ENCODE measurements at places on chromosomes 12 and 14.

DNA sequence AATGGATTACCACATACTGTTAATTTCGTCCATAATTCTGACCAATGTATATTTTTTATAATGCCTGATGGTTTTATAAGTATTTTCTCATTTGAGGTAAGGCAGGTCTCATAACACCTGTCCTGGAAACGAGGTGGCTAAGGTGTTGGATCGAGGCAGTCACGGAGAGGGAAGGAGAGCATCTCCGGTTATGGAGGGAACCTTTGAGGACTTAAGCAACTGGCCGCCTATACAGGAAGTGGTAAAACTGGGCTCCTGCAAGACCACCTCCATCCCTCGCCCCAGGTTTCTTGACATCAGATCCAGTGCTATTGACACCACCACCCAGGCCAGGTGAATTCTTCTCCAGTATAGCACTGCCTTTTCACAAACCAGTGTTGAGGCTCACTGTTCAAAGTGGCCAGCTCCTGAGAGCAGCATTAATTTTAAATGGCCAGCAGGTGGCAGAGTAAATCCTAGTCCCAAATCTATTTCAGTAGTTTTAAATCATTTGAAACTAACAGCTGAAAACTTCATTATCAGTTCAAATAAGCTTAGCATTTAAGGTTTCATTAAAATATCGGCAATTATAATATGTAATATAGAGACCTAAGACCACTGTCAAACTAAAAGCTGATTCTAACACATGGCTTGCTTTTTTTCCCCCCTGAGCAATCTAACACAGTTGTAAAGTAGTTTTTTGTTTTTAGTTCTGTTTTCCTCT, 100.8 kb downstream of the PPM1A start:
- no peak for DNase-seq

DNA sequence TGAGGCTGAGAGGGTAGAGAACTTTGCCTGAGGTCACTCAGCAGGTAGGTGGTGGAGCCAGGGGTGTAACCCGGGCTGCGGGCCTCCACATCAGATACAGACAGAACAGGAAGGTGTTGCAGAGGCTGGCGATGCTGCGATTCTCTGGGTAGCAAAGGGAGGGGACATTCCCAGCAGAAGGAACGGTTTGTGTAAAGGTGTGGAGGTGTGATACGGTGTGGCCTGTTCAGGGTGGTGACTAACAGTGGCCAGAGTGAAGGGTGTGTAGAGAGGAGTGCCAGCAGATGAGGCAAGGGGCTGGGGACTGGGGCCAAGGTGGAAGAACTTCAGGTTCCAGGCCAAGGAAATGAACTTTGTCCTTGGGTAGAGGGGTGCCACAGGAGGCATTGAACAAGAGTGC, 18.2 kb upstream of the FAIM2 start:
- no peak for DNase-seq

DNA sequence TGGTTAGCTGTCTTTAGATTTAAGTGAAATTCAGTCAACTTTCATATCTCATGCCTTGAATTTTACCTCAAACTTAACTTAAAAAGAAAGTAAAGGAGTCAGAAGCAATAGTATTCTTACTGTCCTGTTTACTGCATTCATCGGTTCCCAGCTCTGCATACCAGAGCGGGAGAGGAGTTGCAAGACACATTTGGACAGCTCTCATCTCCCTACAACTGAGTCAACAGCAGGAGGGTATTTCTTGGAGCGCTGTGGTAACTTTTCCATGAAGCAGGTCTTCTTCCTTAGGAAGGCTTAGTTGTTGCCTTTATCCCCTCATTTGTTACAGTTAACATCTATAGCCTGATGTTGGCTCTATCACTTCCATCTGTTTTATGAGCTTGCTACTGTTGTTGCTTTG, 65.1 kb downstream of the TRMT5 start:
- no peak for DNase-seq

- no peak for DNase-seq
These were observed 1.4 kb upstream of the SERPINA1 start for GRCh38 chr14:94389731-94390371.

DNA sequence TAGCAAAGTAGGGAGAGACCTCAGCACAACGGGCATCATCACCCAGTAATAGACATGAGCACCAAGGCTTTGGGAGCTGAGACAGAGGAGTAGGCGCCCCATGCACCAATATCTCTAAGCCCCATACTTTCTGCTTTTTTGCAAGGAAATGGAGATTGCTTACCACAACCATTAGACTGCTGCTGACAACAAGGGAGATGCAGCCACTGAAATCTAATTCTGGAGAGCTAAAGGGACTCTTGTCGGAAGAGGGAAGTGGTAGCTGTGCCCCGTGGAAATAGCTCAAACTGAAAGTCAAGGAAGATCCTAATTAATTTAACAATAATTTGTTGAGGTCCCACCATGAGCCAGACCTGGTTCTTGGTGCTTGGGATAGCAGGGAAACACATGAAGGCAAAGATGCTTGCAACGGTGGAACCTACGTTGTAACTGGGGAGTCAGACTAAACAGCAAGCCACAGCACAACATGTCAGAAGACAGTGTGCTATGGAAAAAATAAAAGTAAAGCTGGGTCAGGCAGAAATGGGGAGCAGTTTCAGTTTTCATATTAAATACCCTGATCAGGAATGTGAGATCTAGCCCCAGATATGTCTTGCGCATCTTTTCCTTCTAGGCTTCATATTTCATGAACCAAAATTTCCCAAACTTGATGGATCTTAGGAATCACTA, 1131.0 kb downstream of the BCL11B start:
- DNase-seq, result no peak

DNA sequence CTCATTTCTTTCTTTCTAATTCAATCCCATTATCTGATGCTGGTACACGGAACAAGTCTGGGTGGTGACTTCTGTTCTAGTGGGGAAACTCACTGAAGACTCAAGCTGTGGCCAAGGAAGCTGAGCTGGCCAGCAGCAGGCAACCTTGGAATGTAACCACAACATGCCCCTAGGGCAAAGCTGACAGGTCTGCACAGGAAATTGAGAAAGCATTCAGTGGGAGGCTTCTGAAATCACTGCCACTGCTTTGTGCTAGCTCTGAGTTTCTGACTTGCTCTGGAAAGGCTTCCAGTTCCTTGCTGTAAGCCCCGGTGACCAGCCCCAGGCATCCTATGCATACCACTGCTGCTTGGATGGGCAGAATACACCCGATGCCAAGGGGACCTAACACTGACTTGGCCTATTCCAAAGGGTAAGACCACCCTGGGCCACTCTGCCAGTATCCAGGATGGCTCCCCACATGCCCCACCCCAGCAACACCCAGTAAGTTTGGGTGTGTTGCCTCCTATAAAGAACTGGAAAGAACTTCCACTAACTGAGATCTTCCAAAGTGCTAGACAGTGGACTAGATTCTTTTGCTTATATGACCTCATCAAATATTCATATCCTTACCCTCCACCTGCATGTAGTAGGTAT, 84.5 kb upstream of the CDKN3 start:
- DNase-seq, result peak; percentile 97

GRCh38 chr14:32561520-32561919, 232.4 kb downstream of the AKAP6 start:
- no peak for DNase-seq

DNA sequence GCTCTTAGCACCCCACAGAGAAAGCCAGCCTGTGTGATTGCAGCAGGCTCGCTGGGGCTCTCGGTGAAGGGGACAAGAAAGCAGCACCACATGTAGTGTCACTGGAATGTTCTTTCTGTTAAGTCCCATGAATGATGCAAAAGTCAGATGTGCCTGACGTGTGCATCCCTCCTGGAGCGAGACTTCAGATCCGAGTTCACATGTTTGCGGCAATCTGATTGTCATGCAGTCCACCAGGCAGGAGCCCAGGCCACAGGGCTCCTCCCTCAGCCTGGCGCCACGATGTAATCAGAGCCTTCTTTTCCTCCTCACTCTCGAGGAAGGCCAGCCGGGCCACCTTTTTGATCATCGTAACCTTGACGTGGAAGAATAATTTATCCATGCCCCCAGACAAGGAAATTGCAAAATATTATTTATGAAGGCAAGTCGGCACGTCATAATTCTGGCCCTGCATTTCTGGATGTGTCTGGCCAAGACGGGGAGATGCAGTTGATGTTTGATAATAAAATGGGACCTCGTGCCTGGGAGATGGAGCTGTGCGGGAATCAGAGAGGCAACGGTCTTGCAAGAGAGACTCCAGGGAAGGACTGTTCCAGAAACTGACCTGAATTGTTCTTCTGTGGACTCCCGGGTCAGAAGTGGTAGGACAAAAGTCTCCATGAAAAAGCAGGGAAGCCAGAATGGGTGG, 214.6 kb downstream of the PHETA1 start:
- no peak for DNase-seq

- peak; percentile 69 for DNase-seq
These were observed at the start of gene TMEM30B for GRCh38 chr14:61281186-61281947. TSS of gene TMEM30B (minus strand) at chr14:61281338. CDS start at chr14:61281147, 191 bp downstream.

DNA sequence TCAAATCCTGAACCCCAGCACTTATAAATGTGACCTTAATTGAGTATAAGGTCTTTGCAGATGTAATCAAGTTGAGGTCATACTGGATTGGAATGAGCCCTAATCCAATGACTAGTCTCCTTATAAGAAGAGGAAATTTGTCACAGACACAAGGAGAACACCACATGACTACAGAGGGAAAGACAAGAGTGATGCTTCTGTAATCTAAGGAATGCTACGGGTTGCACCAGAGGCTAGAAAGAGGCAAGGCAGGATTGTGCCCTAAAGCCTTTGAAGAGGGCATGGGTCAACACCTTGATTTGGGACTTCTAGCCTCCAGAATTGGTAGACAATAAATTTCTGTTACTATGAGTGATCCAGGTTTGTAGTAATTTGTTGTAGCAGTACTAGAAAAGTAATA, 135.0 kb downstream of the FOXG1 start:
- no peak for DNase-seq

GRCh38 chr14:95189367-95190132, 32.2 kb upstream of the DICER1 start:
- no peak for DNase-seq

GRCh38 chr12:127414186-127414585, 852.8 kb upstream of the TMEM132C start:
- no peak for DNase-seq

- DNase-seq, result no peak
These were observed 17.7 kb downstream of the WNT5B start for GRCh38 chr12:1646569-1647284.

GRCh38 chr12:108642269-108642870, 8.7 kb upstream of the SELPLG start:
- no peak for DNase-seq
